ENCODE measurements at places on chromosomes 16 and 17. TPM values are rescaled to one million over a fixed set of nuclear protein-coding genes. Genes with fewer than 3 reads are reported as not detected.

- no peak for DNase-seq
- H3K4me1 ChIP-seq, result no peaks in the 10 kb centered on the region
- peaks cover 28% of the 10 kb centered on the region for H3K36me3 ChIP-seq
- H3K27me3 ChIP-seq, result no peaks in the 10 kb centered on the region
- H3K4me3 ChIP-seq, result no peak overlapping the region
Observed at GRCh38 chr16:19672378-19672777, 45.6 kb downstream of the KNOP1 start.

DNA sequence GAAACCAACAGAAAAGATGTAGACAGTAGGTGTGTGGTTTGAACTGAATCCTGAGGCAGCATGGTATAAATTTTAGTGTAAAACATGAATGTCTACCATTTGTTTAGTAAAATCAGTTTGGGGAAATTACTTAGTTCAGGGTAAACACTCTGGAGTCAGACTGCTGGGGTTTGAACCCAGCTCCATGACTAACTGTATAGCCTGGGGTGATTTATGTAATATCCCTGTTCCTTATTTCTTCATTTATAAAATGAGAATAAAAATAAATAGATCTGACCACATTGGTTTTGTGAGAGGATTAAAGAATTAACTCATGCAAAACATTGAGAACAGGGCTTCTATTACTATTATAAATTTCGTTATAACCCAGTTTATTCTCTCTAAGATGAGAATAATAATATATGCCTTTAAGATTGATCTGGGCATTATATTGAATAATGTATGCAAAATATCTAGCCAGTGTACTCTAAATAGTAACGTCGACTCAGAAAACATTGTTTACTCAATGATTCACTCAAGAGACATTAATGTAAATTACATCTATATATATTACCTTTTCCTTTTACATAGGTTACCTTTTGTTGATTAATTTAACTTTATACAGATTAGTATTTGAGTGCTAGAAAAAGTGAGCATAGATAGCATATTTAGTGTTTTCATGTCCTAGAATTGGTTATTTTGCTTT, 120.6 kb upstream of the KCNJ16 start:
- H3K27me3 ChIP-seq, result no peaks in the 10 kb centered on the region
- no peak overlapping the region for H3K4me3 ChIP-seq
- no peaks in the 10 kb centered on the region for H3K4me1 ChIP-seq
- H3K27ac ChIP-seq, result no peak overlapping the region

GRCh38 chr16:9846362-9847099, 335.7 kb downstream of the GRIN2A start:
- DNase-seq, result no peak
- H3K4me3 ChIP-seq, result no peak overlapping the region
- no peaks in the 10 kb centered on the region for H3K36me3 ChIP-seq

DNA sequence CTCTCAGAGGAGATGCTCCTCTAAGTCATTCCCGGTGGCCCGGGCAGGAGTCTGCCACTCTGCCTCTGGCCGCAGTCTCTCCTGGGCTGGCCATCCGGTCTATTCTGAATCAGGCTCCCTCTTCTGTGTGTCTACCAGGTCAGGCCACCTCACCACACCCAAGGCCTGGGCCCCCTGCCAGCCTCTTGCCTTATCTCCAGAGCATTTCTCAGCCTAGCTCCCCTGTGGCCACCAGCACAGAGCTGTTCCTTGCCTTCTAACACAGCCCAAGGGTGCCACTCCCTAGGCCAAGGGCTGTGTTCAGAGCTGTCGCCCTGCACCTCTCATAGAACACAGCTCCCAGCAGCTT, 55.3 kb downstream of the MYO18A start:
- no peak overlapping the region for H3K27ac ChIP-seq
- no peak for DNase-seq
- H3K4me3 ChIP-seq, result no peak overlapping the region
- no peaks in the 10 kb centered on the region for H3K27me3 ChIP-seq

DNA sequence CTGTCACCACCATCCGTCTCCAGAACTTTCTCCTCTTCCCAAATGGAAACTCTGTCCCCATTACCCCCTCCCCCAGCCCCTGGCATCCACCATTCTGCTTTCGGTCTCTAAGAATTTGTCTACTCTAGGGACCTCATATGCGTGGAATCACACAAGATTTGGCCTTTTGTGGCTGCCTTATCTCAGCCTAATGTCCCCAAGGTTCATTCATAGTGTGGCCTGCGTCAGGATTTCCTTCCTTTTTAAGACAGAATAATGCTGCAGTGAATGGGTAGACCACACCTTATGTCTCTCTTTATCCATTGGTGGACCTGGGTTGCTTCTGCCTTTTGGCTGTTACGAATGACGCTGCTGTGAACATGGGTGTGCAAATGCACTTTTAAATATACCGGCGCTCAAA, 139.7 kb upstream of the PLCG2 start:
- H3K4me1 ChIP-seq, result peaks cover 17% of the 10 kb centered on the region
- no peak overlapping the region for H3K4me3 ChIP-seq
- H3K36me3 ChIP-seq, result peaks cover 2% of the 10 kb centered on the region
- no peak overlapping the region for H3K27ac ChIP-seq
- no peaks in the 10 kb centered on the region for H3K27me3 ChIP-seq

GRCh38 chr17:57440522-57441269, 184.4 kb downstream of the MSI2 start:
- H3K36me3 ChIP-seq, result peaks cover 1% of the 10 kb centered on the region
- no peaks in the 10 kb centered on the region for H3K27me3 ChIP-seq
- peak; percentile 93 for DNase-seq

DNA sequence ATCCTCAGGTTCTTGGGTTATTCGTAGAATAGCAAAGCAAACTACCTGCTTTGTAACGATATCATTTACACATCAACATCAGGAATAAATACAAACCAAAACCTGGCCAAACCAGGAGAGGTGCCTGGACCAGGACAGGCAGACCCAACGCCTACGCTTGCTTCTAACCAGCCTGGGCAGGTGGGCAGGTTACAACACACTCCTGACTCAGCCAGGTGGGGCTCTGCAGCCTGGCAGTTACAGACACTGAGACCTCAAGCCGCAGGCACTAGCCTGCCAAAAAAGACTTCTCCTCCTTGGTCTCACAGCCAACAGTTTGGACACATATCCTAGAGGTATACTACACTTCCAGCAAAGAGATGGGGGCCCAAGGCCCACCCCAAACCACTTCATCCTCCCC, 14.0 kb downstream of the ANKRD11 start:
- no peak for DNase-seq
- H3K36me3 ChIP-seq, result peaks cover 16% of the 10 kb centered on the region
- no peak overlapping the region for H3K4me3 ChIP-seq
- peak overlapping the region; percentile 38 for H3K27ac ChIP-seq
- H3K4me1 ChIP-seq, result peaks cover 94% of the 10 kb centered on the region

- no peaks in the 10 kb centered on the region for H3K36me3 ChIP-seq
- H3K27ac ChIP-seq, result no peak overlapping the region
- no peak overlapping the region for H3K4me3 ChIP-seq
- H3K27me3 ChIP-seq, result peaks cover 7% of the 10 kb centered on the region
- DNase-seq, result no peak
Observed at GRCh38 chr17:15392326-15392741, 50.9 kb upstream of the TEKT3 start.

MYH11 gene
- total RNA-seq, result not detected

IRX5 gene
- not detected for total RNA-seq

EVPLL gene
- not detected for total RNA-seq

NHLRC4 gene
- total RNA-seq, result 0.60 TPM
